Aorta (tissue), 5 donors: ENCODE measurements at places on chromosomes 3 and 15. TPM values are rescaled to one million over a fixed set of nuclear protein-coding genes. Genes with fewer than 3 reads are reported as not detected.

Gene PXYLP1
- 3.8 TPM for polyA plus RNA-seq

Gene EXD1
- not detected for polyA plus RNA-seq

Gene GRM7
- 0.10 TPM for polyA plus RNA-seq

Gene FES
- polyA plus RNA-seq, result 26.4 TPM

Gene TATDN2
- 14.0 TPM for polyA plus RNA-seq

Gene GOLGA8O
- 1.4 TPM for polyA plus RNA-seq

Gene RTP3
- polyA plus RNA-seq, result not detected

Gene FAM3D
- 0.54 TPM for polyA plus RNA-seq

GRCh38 chr15:90660195-90660998, 56.7 kb upstream of the BLM start:
- DNase-seq, result peak; percentile 89
- H3K27me3 ChIP-seq, result no peaks in the 10 kb centered on the region
- no peaks in the 10 kb centered on the region for H3K4me1 ChIP-seq
- H3K4me3 ChIP-seq, result no peak overlapping the region

DNA sequence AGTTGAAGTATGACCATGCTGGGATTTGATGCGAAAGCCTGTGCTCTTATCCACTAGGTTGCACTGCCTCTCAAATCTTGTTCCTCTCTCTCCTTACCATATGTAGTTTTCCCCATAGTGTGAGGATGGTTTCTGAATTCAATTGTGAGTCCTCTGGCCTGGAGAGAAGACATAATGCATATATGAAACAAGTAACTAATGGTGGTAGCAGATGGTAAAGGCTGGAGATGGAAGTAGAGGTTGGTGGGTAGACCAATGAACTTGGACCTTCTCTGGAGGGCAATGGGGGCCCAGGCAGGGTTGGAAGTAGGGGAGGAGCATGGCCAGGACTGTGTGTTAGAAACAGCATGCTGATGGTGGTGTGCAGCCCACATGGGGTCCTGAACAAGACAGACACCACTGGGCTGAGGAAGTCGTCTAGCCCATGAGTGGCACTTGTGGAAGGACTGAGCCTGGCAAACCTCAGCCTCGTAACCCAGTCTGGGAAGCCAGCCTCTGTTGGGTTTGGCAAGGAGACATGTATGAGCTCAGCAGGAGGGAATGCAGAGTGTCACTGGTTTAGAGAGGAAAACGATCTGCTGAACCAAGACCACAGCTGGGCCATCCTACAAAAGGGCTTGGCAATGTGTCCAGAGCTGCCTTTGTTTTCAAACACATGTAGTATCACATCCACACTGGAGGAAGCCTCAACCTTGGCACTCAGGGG, 18.5 kb upstream of the LMCD1 start:
- H3K4me3 ChIP-seq, result no peak overlapping the region
- no peaks in the 10 kb centered on the region for H3K27me3 ChIP-seq
- H3K4me1 ChIP-seq, result peaks cover 20% of the 10 kb centered on the region
- peak; percentile 91 for DNase-seq

DNA sequence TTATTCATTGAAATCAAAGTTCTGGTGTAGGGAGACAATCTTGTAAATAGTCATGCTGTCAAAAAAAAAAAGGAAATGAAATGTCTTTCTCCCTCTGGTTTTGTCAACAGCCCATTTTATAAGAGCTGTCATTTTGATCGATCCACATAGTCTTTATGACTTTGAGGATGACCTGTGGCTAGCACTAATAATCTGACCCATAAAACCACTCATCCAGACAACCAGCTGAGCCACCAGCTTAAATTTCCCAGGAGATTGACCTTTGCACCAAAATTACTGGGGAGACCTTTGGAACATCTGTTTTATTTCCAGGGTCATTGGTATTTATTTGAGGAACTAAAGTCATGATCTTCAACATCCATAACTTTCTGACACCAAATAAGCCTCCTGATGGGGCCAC, 98.5 kb upstream of the MME start:
- H3K4me3 ChIP-seq, result no peak overlapping the region
- H3K4me1 ChIP-seq, result peaks cover 1% of the 10 kb centered on the region
- no peak for DNase-seq
- no peaks in the 10 kb centered on the region for H3K27me3 ChIP-seq
- H3K27ac ChIP-seq, result no peak overlapping the region

DNA sequence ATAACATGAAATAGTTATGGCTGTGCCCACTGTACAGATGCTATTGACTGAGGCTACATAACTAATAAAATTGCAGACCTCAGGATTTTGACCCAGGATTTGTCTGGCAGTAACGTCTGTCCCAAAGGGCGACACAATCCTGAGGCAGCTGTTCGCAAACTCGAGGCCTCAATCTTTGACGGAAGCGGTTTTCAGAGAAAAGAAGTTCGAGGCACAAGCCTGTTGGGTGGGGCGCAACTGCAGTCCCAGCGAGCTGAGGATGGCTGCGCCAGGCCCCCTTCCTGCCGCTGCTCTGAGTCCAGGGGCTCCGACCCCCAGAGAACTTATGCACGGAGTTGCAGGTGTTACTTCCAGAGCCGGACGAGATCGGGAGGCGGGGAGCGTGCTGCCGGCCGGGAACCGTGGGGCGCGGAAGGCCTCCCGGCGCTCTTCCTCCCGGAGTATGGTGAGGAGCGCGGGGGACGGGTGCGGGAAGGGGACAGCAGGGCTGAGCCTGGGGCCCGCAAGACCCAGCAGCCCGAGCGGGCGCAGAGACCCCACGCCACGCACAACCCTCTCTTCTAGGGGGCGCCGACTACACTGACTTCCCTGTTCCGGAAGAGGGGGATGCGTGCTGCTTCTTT, at the start of gene PARP15:
Gene PARP15, plus strand, starts transcription at position 242 of the 623 bp plus-strand sequence. Its CDS starts 18 bp downstream, at position 260.
- no peaks in the 10 kb centered on the region for H3K27me3 ChIP-seq
- no peak within 1 kb of the TSS for H3K4me3 ChIP-seq

DNA sequence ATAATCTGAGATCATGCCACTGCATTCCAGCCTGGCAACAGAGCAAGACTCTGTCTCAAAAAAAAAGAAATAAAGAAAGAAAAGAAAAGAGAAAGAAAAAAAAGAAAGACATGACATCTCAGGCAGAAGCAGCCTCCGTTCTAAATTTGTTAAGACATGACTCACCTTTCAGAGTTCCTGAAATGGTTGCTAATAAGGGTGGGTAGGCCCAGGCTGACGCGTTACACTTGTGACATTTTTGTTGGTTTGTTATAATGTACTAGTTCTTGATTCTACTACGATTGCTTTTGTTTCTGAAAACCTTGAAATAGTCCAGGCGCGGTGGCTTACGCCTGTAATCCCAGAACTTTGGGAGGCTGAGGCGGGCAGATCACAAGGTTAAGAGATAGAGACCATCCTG, 21.0 kb downstream of the SLC25A20 start:
- H3K27ac ChIP-seq, result no peak overlapping the region
- no peak overlapping the region for H3K4me3 ChIP-seq
- H3K4me1 ChIP-seq, result no peaks in the 10 kb centered on the region
- H3K36me3 ChIP-seq, result no peaks in the 10 kb centered on the region
- no peak for DNase-seq
- no peaks in the 10 kb centered on the region for H3K27me3 ChIP-seq

GRCh38 chr3:149908424-149908957, 62.2 kb downstream of the PFN2 start:
- H3K4me3 ChIP-seq, result no peak overlapping the region
- no peaks in the 10 kb centered on the region for H3K27me3 ChIP-seq
- no peak overlapping the region for H3K27ac ChIP-seq
- no peaks in the 10 kb centered on the region for H3K36me3 ChIP-seq

GRCh38 chr15:69793431-69793780, 304.3 kb downstream of the TLE3 start:
- DNase-seq, result no peak
- no peaks in the 10 kb centered on the region for H3K27me3 ChIP-seq
- no peaks in the 10 kb centered on the region for H3K36me3 ChIP-seq
- H3K27ac ChIP-seq, result peak overlapping the region; percentile 94
- H3K4me1 ChIP-seq, result no peaks in the 10 kb centered on the region

DNA sequence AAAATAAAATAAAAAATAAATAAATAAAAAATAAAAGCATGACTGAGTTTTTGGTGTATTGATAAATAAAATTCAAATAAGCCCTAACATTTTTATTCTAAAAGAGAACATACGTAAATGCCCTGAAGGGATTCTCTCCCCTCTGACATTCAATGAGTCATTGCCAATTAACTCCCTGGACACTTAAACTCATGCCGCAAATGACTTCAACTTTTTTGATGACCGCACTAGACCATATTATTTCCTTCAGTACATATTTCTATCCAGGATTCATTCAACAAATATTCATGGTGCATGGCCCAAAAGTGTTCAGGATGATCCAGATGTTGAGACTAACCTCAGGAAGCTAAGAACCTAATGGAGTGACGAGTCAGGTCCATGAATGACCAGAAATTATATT, 195.9 kb upstream of the LRRN1 start:
- no peaks in the 10 kb centered on the region for H3K36me3 ChIP-seq
- H3K27ac ChIP-seq, result no peak overlapping the region
- H3K4me1 ChIP-seq, result no peaks in the 10 kb centered on the region
- H3K4me3 ChIP-seq, result no peak overlapping the region

DNA sequence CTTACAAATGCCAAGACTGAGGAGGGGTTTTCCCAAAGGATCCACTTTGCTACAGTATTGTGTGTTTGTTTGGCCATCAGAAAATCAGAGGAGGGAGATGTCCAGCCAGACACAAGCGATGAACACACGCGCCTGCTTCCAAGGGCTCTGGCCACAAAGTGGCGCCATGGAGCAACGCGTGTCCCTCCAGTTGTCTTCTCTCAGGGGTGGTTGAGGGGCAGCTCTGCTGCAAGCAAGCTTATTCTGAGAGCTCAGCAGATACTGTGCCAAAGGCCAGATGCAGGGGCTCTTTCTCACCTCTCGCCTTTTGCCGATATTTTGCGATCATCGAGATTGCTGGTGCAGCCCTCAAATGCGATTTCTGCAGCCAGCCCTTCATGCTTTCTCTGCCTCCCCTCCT, 88.9 kb upstream of the OSBPL11 start:
- no peak overlapping the region for H3K4me3 ChIP-seq
- no peak overlapping the region for H3K27ac ChIP-seq
- H3K36me3 ChIP-seq, result no peaks in the 10 kb centered on the region
- H3K27me3 ChIP-seq, result no peaks in the 10 kb centered on the region
- no peak for DNase-seq

- no peak for DNase-seq
- no peak overlapping the region for H3K27ac ChIP-seq
- no peaks in the 10 kb centered on the region for H3K4me1 ChIP-seq
- no peaks in the 10 kb centered on the region for H3K36me3 ChIP-seq
Measured at GRCh38 chr15:40064231-40064894, 25.4 kb upstream of the SRP14 start.

GRCh38 chr3:143236226-143236964, 116.8 kb downstream of the CHST2 start:
- H3K27me3 ChIP-seq, result no peaks in the 10 kb centered on the region
- H3K4me1 ChIP-seq, result peaks cover 2% of the 10 kb centered on the region
- H3K27ac ChIP-seq, result no peak overlapping the region
- H3K36me3 ChIP-seq, result no peaks in the 10 kb centered on the region
- DNase-seq, result no peak

GRCh38 chr3:20125897-20126296, 60.1 kb downstream of the SGO1 start:
- peaks cover 10% of the 10 kb centered on the region for H3K36me3 ChIP-seq
- no peak overlapping the region for H3K4me3 ChIP-seq
- no peaks in the 10 kb centered on the region for H3K4me1 ChIP-seq
- no peak overlapping the region for H3K27ac ChIP-seq
- peak; percentile 60 for DNase-seq

- H3K27ac ChIP-seq, result no peak overlapping the region
- H3K4me1 ChIP-seq, result no peaks in the 10 kb centered on the region
- H3K36me3 ChIP-seq, result no peaks in the 10 kb centered on the region
- no peak overlapping the region for H3K4me3 ChIP-seq
Measured at GRCh38 chr15:98555173-98555515, 93.2 kb upstream of the IGF1R start.

DNA sequence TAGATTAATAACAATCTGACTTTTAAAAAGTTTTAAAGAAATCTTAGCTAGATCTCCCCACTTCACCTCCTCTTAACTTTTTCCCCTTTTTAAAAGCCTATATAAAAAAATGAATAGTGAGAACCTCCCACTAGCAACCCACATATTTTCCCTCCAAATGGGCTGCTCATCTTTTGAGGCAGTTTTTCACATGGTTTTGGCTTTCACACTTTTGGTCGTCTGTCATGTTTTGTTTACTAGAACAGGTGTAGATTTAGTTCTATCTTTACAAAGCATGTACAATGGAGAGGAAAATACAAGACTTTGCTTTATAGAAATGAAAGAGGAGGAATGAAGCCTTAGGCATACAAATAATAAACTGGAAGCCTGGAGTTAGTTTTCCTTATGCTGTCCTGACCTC, 126.7 kb upstream of the EOMES start:
- H3K27me3 ChIP-seq, result no peaks in the 10 kb centered on the region
- H3K36me3 ChIP-seq, result peaks cover 1% of the 10 kb centered on the region
- H3K27ac ChIP-seq, result no peak overlapping the region
- DNase-seq, result no peak
- no peak overlapping the region for H3K4me3 ChIP-seq
- H3K4me1 ChIP-seq, result no peaks in the 10 kb centered on the region

GRCh38 chr15:77851691-77852090, 219.0 kb upstream of the LINGO1 start:
- H3K4me3 ChIP-seq, result no peak overlapping the region
- peak; percentile 39 for DNase-seq
- H3K4me1 ChIP-seq, result no peaks in the 10 kb centered on the region
- H3K27me3 ChIP-seq, result no peaks in the 10 kb centered on the region
- no peak overlapping the region for H3K27ac ChIP-seq

- H3K36me3 ChIP-seq, result no peaks in the 10 kb centered on the region
- DNase-seq, result no peak
- no peak overlapping the region for H3K4me3 ChIP-seq
- H3K27me3 ChIP-seq, result no peaks in the 10 kb centered on the region
- no peaks in the 10 kb centered on the region for H3K4me1 ChIP-seq
- no peak overlapping the region for H3K27ac ChIP-seq
Measured at GRCh38 chr3:64067506-64068346, 44.4 kb upstream of the PSMD6 start.

DNA sequence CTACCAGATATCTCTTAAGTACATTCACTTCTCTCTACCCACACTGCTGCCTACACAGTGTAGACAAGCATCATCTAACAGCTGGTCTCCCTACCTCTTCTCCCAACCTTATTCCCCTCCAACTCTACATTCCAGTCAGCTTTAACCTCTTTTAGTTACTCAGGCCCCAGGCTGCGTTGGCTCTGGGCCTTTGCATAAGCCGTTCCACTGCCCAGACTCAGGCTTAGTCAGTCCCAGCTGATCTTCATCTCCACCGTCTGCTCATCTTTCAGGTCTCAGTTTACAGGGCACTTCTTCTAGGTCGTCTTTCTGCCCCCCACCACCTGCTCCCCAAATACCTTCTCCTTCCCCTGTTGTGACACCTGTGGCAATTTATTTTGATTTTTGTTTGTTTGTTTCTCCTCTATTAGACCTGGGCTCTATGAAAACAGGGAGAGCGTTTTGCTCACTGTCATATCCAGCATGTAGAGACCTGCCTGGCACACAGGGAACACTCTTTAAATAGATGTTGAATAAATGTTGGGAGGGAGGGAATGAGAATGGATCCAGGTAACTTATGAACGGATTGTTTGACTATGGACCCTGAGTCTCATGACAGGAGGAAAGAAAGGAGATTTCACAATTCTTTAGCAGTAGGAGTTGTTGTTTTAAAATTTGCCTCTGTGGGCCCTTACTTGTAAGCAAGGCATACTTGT, 11.1 kb downstream of the SLC27A2 start:
- no peak for DNase-seq
- H3K27ac ChIP-seq, result no peak overlapping the region
- no peak overlapping the region for H3K4me3 ChIP-seq
- no peaks in the 10 kb centered on the region for H3K27me3 ChIP-seq
- no peaks in the 10 kb centered on the region for H3K36me3 ChIP-seq

- peak overlapping the region; percentile 65 for H3K27ac ChIP-seq
- DNase-seq, result no peak
- no peaks in the 10 kb centered on the region for H3K4me1 ChIP-seq
Measured at GRCh38 chr3:56681984-56682461, 1.0 kb downstream of the TASOR start.
